ENCODE measurements at places on chromosomes 16 and 17. TPM values are rescaled to one million over a fixed set of nuclear protein-coding genes. Genes with fewer than 3 reads are reported as not detected.

- no peak for DNase-seq
Measured at GRCh38 chr17:9018726-9019125, 2.6 kb upstream of the NTN1 start.

PTGES3L gene
- polyA plus RNA-seq: 1.8 TPM

KRT15 gene
- 1.4 TPM for polyA plus RNA-seq

DNA sequence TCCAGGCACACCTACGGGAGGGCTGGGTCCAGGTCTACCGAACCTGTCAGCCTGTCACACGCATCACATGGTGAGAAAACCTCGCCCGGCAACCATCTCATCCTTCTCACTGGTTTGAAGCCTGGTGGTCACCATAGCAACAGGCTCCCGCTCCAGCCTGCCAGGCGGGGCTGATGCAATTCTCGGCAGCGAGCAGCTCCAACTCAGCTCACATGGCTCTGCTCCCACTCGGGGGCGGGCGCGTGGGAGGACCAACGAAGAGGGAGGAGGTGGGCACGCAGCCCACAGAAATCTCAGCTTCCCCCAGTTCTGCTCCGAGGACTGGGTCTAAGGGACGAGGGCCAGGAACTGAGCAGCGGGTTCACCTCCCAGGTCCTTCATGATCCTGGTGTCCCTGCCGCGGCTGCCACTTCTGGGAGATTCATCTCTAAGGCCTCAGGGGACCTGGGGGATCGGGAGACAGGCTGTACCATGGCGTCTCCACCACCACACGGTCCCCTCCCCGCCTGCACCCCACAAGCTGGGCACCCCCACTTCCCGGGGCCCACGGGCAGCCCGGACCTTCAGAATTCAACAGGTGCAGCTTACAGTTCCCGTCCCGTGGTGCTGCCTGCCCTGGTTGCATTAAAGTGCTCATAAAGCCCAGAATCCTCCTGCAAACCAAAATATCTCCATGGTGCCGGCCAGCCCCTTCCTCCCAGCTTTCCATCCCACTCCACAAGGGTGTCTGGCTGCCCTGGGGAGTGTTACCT, 25.8 kb downstream of the ABR start:
- DNase-seq: peak; percentile 32

DNA sequence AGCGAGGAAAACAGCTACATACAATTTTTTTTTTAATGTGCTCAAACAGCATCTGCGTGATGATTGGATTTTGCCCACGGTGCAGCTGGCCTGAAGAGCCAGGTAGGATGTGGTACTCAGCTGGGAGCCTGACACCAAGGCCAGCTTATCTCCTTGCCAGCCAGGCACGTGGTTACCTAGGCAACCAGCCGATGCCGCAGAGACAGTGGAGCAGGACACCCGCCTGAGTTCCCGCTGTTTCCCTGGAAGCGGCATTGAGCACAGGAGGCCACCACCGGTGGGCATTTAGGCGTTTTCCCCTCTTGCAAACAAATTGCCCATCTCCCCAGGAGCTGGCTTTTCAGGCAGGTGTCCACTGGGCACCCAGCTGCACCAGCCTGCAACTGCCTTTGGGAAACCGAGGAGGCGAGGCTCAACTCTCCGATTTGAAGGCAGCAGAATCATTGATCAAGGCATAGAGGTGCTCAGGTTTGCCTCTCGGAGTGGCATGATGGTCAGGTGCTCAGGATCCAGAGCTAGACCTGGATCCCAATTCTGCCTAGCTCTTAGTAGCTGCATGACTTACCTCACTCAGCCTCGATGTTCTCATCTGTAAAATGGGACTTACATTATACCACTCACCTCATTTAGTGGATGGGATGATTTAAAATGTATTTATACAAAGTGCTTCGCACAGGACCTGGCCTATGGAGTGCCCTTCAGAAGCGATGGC, 137.5 kb upstream of the PLCG2 start:
- DNase-seq: no peak

GRCh38 chr17:42521666-42522262, 14.3 kb upstream of the NAGLU start:
- no peak for DNase-seq

AIPL1 gene
- polyA plus RNA-seq: not detected

DNA sequence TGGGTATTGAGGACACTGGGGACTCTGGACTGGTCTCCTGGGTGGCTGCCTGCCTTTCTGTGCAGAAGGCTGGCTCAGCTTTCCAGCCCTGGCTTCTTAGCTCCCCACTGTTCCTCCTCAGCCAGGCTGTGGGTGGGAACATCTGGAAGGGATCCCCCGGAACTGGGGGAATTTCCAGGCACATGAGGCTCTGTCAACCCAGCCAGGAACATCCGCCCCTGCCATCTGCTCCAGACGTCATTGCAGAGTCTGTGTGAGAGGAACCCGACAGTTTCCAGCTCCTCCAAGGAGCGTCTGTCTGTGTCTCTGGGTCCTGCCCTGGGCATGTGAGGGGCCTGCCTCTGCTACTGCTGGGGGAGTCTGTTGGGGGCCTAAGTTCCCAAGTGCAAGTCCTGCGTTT, 36.2 kb upstream of the CRHR1 start:
- no peak for DNase-seq

ITGB3 gene
- polyA plus RNA-seq: 30.9 TPM

IL21R gene
- polyA plus RNA-seq: 0.52 TPM

- DNase-seq: no peak
Measured at GRCh38 chr16:11025120-11025531, 80.8 kb downstream of the CLEC16A start.

GRCh38 chr17:77581480-77581879, 377.0 kb upstream of the TNRC6C start:
- no peak for DNase-seq

OTOA gene
- polyA plus RNA-seq: not detected

DNA sequence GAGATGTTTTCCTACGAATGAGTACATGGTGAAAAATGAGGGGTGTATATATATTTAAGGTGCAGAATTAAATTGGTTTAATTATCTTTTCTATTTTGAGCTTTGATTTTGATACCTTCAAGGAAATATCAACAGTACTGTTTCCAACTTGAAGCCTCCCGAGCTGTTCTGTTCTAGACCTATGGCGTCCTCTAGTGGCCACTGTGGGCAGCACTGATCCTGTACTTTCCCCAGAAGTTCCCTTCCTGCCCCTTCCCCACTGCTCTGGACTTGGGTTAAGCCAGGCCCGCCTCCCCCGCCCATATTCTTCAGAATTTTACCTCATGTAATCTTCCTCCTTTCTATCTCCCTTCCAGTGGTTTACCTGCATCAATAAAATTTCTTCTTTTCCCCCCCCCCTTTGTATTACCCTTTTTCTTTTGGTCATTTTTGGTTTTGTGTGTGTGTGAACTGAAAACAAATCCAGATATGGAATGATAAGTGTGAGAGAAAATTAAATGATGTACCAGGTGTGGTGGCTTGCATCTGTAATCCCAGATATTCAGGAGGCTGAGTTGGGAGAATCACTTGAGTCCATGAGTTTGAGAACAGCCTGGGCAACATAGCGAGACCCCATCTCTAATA, 1643.5 kb downstream of the TP53TG3F start:
- DNase-seq: no peak

DNA sequence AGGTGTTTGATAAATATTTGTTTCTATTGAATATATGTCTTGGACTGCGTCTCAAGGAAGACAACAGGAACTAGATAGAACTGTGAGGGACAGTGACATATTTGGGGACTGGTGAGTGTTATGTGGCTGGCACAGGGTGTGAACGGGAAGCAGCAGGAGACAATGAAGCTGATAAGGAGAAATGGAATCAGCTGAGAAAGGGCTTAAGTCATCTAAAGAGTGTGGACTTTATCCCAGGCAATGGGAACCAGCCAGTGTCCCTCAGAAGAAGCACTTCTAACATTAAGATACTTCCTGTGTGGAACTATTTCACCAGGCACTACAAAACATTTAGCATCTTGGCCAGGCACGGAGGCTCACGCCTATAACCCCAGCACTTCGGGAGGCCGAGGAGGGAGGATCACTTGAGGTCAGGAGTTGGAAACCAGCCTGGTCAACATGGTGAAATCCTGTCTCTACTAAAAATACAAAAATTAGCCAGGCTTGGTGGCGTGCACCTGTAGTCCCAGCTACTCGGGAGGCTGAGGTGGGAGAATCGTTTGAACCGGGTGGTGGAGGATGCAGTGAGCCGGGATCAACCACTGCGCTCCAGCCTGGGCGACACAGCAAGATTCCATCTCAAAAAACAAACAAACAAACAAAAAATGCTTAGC, 41.2 kb downstream of the ARHGAP17 start:
- no peak for DNase-seq

GRCh38 chr16:88656291-88656980, 5.6 kb upstream of the CYBA start:
- no peak for DNase-seq

GRCh38 chr17:71572343-71572742, 548.5 kb upstream of the SOX9 start:
- DNase-seq: no peak

GCSH gene
- 16.1 TPM for polyA plus RNA-seq

DNA sequence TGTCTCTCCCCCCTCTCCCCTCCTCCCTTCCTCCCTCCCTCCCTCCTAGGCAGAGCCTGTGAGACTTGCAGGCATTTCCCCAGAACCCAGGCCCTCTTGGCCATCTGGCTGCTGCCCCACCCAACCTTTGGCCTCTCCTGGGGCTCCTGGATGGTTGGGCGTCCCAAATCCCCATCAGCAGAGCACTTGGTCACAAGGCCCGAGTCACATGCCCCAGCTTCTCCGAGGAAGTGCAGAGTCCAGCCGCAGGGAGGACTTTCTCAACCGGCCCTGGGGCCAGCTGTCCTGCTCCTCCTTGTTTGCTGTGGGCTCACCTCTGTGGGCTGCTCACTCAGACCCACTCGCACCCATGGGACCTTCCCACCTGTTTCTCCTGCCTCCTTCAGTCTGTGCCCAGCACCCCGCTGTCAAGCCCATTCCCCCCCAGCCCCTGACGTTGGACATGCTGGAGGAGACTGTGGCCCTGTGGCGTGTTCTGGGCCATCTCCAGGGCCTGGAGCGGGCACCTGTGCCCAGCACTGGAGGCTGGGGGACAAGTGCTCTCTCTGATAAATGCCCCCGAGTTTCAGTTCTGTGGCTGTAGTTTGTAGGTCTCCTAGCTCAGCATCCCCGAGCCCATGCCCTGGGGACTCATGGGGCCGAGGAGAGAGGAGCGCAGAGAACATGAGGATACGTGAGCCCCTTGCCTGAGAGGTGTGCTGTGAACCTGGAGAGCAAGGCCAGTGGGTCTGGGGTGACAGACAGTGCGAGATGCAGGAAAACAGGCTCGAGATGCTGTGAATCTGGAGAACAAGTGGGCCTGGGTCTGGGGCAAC, 42.3 kb upstream of the ZNF750 start:
- no peak for DNase-seq

TMEM114 gene
- not detected for polyA plus RNA-seq

EPX gene
- not detected for polyA plus RNA-seq

DNA sequence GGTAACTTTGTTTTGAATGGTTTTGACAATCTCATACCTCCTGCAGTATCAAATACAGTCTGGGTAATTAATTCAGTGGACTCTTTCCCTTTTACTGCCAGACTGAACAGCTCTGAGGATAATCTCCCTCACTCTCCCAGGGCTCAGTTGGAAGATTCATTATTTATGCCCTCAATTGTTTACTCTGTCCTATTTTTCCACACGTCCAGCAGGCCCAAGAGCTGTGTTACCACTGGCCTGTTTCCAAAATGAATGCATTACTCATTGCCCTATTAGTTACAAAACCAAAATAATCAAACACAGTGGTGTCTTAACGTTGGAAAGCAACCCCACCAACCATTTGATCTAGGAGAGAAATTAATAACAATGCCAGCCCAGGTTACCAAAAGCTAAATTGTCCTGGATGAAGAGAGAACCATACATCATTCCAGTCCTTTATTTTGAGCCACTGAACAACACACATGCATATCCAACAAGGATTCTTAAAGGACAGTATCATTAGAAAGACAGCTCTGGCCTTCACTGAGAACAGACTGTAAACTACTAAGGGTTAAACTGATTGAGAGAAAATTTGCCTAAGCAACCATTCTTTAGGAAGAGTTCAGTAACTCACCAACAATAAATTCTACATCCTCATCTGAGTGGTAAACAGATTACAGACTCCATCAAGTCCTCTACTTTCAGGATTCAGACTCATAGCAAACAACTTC, 34.5 kb downstream of the FAM222B start:
- peak; percentile 66 for DNase-seq

SEZ6 gene
- polyA plus RNA-seq: not detected

DHRS13 gene
- 3.1 TPM for polyA plus RNA-seq

DNA sequence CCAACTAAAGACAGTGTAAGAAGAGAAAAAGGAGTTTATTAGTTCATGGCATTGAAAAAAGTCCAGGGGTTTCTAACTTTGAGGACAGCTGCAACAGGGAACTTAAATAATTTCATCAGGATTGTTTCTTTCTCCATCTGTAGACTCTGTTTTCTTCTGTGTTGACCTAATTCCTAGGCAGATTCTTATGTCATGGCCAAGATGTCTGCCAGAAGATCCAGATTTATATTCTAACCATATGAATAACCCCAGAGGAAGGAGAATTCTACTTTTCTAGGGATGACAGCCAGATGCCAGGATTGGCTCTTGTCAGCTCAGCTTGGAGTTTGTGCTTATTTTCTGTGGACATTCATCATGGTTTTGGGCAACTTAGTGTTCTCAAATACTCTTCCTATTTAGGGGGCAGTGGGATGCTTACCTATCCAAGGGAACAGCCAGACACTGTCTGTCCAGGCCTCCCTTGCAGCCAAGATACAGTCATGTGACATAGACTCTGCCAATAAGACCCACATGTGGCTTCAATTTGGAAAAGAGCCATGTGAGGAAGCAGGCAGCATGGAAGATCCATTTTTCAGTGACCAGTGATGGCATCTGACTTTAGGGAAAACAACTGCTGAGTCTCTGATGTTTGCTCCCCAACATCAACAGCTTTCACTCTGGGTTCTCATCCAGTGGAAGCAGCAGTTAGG, 18.2 kb downstream of the PCTP start:
- DNase-seq: no peak

- DNase-seq: no peak
Measured at GRCh38 chr16:55503726-55504550, 4.9 kb upstream of the LPCAT2 start.

DNA sequence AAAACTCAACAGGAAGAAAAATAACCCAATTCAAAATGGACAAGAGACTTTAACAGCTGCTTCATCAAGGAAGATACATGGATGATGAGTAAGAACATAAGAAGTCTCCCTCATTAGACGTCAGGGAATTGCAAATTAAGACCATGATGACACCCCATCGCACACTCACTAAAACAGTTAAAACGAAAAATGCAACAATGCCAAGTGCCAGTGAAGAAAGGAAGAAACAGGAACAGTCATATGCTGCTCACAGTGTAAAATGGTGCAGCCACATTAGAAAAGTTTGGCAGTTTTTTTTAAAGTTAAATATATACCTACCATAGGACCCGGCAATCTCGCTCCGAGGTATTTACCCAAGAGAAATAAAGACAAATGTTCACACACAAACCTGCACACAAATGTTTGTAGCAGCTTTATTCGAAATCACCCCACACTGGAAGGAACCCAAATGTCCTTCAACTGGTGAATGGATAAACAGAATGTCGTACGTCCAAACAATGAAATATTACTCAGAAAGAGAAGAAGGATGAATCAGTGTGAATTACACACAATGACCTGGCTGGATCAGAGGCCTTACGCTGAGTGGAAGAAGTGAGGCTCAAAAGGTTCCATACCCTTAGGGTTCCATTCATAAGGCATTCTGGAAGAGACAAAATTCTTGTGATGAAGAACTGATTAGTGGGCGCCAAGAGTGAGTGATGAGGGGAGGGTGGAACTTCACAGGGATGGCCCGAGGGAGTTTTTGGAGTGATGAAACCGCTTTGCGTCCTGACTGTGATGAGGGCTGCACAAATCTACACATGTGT, 110.3 kb downstream of the C16orf95 start:
- DNase-seq: no peak

Data from AG04450 (cell line).